NCI-H1092 (cell line): ENCODE measurements at places on chromosomes 7 and 10.

DNA sequence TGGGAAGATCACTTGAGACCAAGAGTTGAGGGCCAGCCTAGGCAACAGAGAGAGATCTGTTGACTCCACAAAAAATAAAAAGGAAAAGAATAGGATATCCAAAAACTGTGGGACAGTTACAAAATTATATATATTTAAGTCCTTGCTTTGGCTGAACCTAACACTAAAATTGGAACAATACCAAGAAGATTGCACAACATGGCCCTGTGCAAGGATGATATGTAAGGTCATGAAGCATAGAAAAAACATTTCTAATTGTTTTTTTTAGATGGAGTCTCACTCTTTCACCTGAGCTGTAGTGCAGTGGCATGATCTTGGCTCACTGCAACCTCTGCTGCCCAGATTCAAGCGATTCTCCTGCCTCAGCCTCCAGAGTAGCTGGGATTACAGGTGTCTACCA, 139.0 kb downstream of the TPST1 start:
- DNase-seq = no peak

DNA sequence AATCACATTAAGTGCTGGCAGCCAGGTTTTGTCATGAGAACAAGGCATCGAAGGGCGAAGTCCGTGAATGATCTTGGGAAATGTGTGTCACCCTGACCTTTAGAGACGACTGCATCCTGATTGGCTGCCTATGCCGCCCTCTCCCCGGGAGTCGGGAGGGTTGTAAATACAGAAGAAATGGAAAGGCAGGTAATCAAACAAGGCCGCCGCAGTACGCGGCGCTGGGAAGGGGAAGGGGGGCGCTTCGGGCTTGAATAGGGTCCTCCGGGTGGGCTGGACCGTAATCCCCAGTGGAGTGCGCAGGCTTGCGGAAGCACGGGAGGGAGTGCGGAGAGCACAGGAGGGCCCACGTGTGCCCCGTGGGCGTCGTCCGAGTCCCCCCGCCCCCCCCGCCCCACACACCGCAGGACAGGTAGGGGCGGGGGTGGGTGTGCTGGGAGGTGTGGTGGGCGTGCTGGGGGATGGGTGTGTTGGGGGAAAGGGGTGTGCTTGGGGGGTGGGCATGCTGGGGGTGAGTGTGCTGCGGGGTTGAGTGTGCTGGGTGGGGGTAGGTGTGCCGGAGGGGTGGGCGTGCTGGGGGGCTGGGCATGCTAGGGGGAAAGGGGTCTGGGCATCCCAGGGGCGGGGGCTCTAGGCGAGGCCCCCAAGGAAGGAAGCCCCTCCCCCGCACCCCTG, 169.4 kb downstream of the ARHGAP12 start:
- DNase-seq = peak; percentile 17

GRCh38 chr7:82413237-82413636, 30.3 kb downstream of the CACNA2D1 start:
- DNase-seq = peak; percentile 70

DNA sequence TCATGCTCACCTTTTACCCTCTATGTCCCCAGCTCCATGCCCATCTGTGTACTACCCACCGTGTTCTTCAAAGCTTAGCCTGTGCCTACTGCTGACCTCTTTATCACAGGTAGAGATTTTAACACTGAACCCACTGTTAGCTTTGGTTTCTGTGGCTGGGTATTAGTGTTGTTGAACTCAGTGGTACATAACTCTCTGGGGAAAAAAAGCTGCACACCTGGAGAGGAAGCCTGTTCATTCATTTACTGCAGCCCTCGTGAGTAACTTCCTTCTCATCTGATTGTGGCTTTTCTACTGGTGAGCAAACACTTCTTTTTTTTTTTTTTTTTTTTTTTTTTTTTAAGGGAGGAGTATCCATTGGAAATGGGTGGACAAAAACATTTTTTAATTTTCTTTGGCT, 326.3 kb downstream of the CCSER2 start:
- no peak for DNase-seq

DNA sequence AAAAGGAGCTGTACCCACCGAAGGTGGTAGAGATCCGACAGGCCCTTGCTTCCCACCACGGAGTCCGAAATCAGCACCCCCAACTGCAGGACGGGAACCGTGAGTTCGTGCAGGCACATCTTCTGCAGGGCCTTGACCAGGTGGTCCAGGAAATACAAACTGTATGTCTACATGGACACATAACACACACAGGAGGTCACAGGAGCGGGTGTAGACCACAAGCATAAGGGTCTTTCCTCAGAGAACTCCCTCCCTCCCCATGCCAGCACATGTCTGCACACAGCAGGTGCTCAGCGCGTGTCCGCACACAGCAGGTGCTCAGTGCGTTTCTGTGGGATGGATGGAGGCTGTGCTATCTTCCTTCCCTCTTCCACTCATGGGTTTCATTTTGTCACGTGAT, 69.7 kb downstream of the CFAP46 start:
- DNase-seq = no peak

GRCh38 chr7:80611779-80612178, 26.7 kb upstream of the CD36 start:
- DNase-seq = peak; percentile 81

DNA sequence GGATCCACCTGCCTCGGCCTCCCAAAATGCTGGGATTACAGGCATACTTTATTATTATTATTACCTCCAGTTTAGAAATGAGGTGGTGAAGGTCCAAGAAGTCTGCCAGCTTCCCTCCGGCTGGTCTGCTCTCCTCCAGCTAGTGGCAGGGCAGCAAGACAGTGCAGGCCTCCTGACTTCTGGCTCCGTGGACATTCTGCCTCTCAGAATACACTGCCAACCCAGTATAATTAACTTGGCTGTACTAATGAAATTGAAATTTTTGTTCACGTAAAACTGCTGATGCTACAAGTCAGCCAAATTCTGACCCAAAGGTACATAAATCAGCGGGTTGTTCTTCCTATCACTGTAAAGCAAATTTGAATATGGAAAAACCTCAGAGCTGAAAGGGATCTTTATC, 7.6 kb upstream of the PDE1C start:
- no peak for DNase-seq

DNA sequence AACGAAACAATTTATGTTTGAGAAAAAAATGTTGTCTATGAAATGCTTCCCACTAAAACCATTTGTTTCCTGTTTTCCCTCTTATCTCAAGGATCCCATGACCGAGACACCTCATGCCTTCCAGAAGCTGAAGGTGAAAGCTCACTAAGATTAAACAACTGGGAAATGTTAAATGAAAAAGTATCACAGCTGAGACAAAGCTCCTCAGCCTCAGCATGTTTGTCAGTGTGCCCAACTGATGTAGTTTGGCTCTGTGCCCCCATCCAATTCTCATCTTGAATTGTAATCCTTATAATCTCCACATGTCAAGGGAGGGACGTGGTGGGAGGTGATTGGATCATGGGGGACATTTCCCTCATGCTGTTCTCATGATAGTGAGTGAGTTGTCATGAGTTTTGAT, 327.3 kb downstream of the HTR7 start:
- DNase-seq = no peak

- peak; percentile 80 for DNase-seq
Measured at GRCh38 chr7:97016381-97017191, 8.0 kb downstream of the DLX5 start.

DNA sequence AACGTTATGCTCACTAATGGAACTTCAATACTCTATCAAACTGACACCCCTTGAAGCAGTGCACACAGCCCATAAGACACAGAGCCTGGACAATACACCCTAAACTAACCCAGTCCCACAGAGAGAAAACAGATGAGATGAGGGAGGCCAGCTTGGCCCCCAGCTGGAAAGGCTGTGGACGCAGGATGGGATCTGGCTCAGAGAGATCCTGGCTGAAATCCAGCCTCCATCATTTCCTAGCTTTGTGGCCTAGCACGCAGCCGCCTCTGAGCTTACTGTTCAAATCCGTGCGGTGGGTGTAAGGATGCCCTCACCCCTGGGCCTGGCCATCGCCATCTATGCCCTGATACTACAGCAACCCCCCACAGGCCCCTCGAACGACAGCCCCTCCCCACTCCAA, 32.7 kb downstream of the SNX8 start:
- no peak for DNase-seq

DNA sequence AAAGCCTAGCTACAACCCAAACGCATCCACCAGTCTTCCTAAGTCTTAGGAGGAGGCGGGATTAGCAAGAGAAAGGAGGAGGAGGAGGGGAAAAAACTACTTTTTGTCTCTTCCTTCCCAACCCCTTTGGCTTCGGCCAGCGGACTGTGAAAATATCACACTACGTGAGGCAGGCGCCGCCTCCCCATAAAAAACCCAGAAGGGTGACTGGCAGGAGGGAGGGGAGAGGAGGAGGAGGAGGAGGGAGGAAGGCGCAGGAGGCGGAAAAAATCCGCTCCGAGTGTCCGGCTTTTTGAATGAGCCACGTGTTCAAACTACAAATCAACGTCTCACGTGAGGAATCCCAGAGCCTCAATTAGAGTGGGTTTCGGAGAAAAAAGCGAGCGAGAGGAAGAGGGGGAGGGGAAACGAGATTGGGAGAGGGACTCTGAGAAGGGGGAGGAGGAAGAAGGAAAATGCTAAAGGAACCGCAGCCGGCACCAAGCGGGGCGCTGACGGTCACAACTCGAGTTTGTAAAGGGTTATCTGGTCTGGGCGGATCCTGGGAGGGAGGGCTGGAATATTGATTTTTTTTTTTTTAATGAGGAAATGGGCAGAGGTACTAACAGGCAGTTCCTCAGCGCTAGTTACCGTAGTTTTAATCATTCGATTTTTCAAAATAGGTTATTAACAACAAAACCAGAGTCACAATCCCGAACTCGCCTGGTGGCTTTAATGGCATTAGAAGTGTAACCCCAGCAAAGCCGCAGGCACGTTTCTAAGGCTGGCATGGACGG, at the start of gene IGF2BP3:
Gene IGF2BP3, minus strand, starts transcription at position 162 of the 776 bp plus-strand sequence. CDS start 381 bp downstream, outside the sequence.
- peak; percentile 96 for DNase-seq

GRCh38 chr10:114357515-114357996, 46.7 kb downstream of the AFAP1L2 start:
- DNase-seq = no peak

GRCh38 chr10:70228491-70228890, 4.7 kb downstream of the PPA1 start:
- no peak for DNase-seq

GRCh38 chr10:28431139-28431538, 101.8 kb upstream of the WAC start:
- DNase-seq = no peak

DNA sequence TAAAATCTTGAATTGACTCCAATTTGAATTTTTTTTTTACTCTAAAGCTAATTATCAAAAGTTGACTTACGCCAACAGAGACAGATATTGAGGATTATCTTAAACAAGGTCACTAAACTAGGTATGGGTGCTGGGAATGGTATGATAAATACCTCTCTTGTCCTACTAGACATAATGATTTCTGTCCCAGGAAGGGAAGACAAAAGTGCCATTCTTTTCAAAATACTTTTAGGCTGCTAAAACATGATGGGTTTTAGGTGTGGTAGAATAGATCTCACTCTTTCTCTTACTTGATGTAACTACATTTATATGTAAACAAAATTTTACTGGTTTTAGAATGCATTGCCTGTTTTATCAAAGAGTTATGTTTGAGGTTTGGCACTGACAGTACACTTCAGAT, 15.1 kb downstream of the TMEM60 start:
- no peak for DNase-seq

DNA sequence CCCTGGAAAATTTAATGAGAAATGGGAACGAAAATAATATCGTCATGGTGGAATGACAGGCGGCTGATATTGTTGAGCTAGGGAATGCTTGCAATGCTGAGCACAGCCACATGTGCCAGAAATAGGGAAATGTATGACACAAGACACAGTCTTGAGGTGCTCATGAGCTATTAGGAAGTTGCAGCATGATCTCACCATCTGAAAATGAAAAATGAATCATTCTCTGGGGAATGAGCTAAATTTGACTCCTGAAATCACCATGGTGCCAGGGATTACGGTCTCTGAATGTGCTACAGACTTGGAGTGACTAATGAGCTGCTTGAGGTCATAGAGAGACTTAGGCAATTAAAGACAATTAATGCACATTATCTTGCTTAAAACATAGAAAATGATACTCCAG, 845.0 kb downstream of the CNTNAP2 start:
- DNase-seq = no peak

DNA sequence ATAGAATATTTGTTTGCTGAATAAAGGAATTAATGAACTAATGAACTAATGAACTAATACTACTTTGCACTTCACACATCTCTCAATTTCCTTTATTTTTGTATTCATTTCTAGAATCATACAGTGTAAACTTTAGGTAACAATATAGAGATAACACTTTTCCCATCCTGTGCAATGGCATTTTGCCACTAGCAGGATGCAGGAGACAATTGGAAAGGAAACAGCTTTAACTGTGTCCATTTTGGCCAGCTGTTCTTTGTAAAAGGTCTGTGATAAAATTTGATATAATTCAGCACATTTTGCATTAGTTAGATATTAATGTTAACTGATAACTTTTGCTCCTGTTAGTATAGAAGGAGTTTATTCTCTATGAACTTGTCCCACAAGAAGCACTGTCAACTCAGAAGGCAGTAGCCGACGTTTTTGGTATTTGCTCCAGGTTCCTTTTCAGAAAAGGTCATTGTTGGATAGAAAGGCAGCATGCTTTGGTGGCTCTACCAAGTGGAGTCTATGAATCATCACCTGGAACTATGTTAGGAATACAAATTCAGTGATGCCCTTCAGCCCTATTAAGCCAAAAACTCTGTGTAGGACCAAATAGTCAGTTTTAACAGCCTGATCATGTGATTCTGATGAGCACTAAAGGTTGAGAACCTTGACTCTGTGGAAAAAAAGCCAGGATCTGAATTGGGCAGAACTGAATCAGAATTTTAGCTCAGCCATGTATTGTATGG, 86.6 kb downstream of the NRG3 start:
- no peak for DNase-seq
